ENCODE measurements at places on chromosomes 12 and 14.

DNA sequence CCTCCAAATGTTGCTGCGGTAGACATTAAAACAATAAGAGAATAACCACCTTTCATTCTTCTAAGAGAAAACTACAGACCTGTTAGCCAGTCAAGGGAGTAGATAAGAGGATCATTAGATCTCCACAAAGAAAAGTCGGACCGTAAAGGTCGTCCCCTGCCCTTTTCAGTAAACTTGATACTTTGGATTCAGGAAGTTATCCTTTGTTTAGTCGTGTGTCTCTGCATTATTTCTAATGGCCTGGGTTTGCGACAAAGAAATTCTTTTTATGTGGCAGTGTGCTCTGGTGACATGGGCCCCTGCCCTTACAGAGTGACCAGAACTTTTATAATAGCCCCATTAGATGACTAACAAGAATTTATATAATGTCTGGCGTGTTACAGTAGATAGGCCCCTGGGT lies 44.6 kb upstream of the EVL start:
- no peak for DNase-seq

DNA sequence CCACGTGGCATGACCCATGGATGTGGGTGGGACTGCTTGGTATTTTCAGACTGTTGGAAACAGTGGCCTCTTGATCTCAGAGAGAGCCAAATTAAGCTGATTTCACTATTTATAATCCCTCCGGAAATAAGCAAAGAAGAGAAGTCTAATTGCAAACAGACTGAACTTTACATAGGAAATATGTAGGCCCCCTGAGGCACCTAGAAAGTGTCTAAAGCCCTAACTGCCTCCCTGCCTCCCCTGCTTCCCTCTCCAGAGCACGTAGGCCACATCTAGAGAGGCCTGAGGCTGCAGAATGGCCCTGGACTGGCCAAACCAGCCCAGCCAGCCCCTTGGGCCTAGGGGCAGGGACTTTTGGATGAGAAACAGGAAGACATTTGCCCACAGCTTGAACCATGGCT lies 123.8 kb downstream of the ZFP36L1 start:
- no peak for DNase-seq

DNA sequence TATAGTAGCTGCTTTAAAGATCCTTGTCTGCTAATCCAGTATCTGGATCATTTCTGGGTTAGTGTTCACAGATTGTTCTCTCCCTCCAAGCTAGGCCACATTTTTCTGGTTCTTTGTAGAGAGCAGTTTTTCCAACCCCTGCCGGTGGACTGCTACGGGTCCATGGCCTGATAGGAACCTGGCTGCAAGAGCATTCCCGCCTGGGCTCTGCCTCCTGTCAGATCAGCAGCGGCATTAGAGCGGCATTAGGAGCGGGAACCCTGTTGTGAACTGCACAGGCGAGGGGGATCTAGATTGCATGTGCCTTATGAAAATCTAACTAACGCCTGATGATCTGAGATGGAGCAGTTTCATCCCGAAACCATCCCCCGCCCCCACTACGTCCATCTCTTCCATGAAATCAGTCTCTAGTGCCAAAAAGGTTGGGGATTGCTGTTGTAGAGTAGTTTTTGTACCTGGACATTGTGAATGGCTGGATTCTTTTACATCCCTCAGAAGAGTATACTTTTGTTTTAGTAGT lies 50.4 kb downstream of the MYRFL start:
- no peak for DNase-seq

- DNase-seq: peak; percentile 90
These were observed 1.7 kb downstream of the BTG1 start for GRCh38 chr12:92143686-92144630.

DNA sequence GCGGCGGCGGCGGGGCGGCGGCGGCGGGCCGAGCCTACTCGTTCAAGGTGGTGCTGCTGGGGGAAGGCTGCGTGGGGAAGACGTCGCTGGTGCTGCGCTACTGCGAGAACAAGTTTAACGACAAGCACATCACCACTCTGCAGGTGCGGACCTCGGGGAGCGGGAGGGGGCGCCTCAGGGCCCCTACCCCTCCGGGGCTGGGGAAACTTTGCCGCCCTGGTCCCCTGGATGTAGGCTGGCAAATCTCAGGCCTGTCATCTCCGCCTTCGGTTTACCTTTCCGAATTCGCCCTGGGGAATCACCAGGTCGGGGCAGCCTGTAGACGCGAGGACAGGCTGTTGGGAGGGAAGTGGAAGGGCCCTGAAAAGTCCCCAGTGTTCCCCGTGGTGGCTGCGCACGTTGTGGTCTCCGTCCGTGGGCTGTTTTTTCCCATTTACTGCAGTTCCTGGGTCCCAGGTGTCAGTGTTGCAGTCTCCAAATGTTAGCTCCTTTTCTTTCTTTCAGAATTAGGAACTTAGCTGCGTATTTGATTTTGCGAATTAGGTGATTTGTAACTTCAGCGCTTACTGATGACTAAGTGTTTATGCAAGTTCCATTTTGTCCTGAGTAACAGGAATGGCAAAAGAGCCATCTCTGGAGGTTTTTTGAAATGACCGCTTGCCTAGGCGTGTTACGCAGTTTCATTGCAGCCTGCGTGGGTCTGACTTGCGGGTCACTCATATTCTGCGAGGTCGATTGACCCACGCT lies 656 bp downstream of the RAB21 start:
- DNase-seq: peak; percentile 62

- no peak for DNase-seq
These were observed 8.5 kb downstream of the RBP5 start for GRCh38 chr12:7120166-7120565.

- DNase-seq: no peak
These were observed 63.9 kb downstream of the TESC start for GRCh38 chr12:117035287-117035686.

GRCh38 chr12:63752841-63753240 lies 26.9 kb upstream of the RXYLT1 start:
- no peak for DNase-seq

DNA sequence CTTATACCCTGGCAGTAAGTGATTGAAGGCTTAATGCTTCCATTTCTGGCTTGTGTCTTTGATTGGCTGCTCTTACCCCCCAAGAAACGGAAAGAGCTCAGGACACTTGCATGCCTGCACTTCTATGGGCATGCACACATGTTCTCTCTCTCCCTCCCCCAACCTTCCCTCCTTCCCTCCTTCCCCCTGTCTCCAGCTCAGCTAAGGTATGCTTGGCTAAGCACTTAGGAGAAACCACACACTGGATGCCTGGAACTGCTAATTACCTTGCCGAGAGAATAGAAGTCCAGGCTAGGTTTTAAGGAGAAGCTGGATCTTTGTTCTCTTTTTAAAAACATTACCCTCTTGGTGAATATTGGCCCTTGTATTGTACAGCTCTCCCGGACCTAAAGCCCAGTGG lies 1072.8 kb upstream of the TMEM132C start:
- no peak for DNase-seq

- DNase-seq: no peak
These were observed 198.1 kb downstream of the STXBP6 start for GRCh38 chr14:24851837-24852236.

- no peak for DNase-seq
These were observed 355.1 kb upstream of the CCDC196 start for GRCh38 chr14:66131111-66131510.

- no peak for DNase-seq
These were observed 46.1 kb downstream of the RASSF3 start for GRCh38 chr12:64656429-64656828.

DNA sequence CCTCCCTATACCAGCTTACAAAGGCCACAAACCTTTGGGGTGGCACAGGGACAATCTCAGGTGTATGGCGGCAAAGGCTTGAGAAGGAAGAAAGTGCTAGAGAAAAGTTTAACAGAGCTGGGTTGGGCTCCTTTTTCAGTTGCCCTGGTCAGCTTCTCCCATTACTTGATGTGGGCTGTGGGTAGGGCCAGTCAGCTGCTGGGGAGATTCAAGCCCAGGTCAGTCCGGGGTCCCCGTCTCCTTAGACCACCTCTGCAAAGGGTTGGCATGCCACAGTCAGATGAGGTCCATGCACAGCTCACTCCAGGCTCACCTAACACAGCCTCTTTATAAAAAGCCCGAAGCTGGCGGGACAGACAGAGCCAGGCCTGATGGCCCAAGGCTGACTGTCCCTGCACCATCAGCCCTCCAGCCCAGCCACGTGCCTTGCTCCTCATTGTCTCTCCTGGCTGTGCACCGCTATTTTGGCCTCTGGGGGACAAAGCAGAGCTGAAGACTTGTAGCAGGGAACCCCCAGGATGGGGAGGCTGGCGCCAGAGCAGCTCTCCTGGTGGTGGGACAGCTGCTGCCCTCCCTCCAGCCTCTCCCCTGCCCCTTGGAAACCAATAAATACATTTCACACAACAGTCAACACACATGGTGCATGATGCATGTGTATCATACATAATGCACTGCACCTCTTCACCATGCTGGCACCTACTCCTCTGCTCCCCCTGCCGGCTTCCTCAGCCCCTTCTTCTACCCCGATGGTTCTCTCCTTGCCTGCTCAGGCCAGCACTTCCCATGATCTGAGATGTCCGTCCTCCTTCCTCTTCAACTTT lies 61.7 kb upstream of the DDX11 start:
- DNase-seq: no peak

GRCh38 chr12:123991372-123991951 lies 18.4 kb downstream of the ZNF664 start:
- DNase-seq: no peak

- no peak for DNase-seq
These were observed 23.2 kb downstream of the TTC9 start for GRCh38 chr14:70664698-70665447.

DNA sequence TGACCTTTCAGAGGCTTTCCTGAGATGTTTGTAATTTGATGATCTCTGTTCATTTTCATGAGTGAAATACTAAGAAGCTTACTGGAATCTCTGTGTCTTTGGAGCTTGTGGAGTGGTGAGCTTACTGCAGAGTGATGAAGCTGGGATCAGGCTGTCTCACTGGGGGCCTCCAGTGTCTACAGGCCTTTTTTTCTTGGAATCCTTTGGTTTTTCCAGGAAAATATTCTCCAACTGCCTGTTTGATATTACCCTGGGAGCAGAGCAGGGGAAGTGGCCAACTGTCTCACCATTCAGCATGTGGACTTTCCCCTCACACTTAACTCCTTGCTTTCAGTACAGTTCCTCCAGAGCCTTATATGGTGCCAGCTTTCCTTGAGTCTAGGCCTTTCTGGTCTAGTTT lies 62.0 kb upstream of the KCNA1 start:
- no peak for DNase-seq

GRCh38 chr12:75842090-75842489 lies 189.5 kb downstream of the PHLDA1 start:
- DNase-seq: no peak

- DNase-seq: no peak
These were observed 59.9 kb downstream of the STXBP6 start for GRCh38 chr14:24990050-24990449.

- DNase-seq: no peak
These were observed 2.1 kb downstream of the SAMD4A start for GRCh38 chr14:54568821-54569595.

GRCh38 chr14:49194067-49194466 lies 392.1 kb downstream of the RPS29 start:
- no peak for DNase-seq

DNA sequence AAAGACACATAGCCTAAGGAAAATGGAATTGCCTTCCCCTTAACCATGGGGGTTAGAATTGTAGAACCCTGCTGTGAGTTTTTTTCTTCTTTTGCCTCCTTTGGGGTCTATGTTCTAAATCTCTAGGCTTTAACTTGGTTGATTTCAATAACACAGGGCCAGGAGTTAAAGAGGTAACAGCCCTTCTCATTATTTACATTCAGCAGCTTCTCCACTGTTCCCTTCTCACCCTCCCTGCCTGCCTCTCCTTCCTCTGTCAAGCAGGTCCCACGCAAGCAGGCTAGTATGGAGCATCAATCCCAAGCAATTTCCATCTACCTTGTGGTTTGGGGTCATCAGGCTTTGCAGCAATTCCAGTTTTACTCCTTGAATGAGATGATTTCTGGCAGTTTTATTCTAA lies 236.1 kb upstream of the G2E3 start:
- no peak for DNase-seq

- no peak for DNase-seq
These were observed 166.6 kb downstream of the PIWIL1 start for GRCh38 chr12:130504110-130504839.

- DNase-seq: peak; percentile 41
These were observed 821 bp downstream of the TMEM106C start for GRCh38 chr12:47964106-47964728.

DNA sequence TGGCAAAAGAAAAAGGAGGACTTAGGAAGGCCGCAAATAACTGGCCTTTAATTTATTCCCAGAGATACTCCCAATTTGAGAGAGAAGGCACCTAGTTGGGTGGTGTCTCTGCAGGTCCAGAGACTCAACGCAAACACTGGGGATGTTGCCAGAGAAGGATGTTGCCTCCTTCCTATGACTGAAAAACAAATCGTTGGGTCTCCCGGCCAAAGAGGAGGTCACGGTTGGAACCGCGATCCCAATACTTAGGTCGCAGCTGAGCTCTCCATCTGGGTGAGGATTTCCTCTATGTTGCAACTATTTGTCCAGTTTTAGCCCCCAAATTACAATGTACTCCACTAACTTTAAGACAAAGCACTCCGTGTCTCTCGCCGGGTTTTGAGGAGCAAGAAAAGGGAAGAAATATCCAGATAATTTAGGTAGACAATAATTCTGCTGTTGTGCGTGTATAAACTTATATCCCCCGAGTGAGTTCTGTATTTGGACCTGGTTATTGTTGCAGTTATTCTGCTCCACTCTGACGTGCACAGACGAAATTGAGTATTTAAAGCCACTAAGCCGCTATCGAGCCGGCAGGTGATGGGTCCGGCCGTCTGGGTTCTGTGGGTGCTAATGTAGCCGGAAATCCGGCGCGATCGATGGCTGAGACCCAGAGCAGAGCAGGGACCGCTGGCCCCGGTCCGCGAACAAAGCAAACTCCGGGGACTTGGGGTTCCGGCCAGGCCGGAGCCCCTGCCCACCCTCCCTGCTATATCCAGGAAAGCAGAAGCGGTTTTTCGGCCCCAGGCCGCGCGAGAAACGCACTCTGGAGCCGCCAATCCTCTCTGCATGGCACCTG lies 5.7 kb downstream of the HOXC12 start:
- DNase-seq: no peak

DNA sequence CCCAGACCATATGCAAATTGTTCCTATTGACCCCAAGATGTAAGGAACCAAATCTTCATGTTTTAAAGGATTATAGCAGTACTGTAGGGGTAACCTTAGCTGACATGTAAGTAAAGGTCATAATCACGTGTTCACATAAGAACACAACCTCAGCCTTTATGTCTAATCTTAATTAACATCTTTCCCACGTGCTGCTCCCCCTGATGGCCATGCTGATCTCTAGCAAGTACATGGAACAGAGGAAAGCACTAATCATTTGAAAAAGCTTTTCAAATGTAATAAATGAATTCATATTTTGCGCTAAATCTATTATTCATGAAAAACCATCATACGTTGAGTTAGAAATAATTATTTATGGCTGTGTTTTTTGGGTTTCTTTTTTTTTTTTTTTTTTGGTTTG lies 30.5 kb upstream of the ITPR2 start:
- DNase-seq: peak; percentile 76

- no peak for DNase-seq
These were observed 148.6 kb downstream of the TSPAN9 start for GRCh38 chr12:3225796-3226180.

- no peak for DNase-seq
These were observed 225.8 kb downstream of the CRADD start for GRCh38 chr12:93902736-93903562.
